ENCODE measurements at places on chromosomes 11 and 22.

- DNase-seq = no peak
Observed at GRCh38 chr11:133504906-133505305, 27.4 kb downstream of the OPCML start.

DNA sequence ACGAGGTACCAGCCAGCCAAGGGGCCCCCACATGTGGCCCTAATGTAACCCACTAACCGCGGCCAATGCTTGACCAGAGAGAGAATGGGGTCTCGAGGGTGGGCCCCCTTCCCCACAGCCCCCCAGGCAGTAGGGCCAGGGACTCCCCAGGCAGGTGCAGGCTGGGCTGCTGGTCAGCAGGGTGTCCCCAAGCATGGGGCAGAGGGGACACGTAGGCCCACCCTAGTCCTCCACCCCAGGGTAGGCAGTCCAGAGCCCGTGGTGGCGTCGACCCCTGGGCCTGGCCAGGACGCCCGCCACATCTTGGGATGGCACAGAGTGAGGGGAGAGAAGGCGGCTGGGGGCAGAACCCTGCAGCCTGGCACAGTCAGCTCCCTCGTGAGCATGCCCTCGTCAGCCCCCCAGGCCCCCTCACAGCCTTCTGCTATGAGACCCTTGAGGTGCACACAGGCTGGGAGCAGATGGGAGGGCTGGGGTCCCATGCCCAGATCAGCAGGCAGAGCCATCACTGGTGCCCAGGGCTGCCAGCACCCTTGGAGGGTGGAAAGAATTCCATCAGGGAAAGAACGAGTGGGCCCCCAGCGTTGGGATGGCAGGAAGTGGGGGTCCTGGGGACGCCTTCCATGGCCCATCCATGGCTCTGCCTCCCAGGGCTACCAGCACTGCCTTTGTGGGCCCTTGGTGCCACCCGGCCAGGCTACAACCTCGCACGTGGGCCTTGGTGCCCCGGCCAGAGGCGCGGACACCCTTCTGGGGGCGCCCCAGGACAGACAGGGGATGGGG, 6.1 kb downstream of the TNNT3 start:
- no peak for DNase-seq

DNA sequence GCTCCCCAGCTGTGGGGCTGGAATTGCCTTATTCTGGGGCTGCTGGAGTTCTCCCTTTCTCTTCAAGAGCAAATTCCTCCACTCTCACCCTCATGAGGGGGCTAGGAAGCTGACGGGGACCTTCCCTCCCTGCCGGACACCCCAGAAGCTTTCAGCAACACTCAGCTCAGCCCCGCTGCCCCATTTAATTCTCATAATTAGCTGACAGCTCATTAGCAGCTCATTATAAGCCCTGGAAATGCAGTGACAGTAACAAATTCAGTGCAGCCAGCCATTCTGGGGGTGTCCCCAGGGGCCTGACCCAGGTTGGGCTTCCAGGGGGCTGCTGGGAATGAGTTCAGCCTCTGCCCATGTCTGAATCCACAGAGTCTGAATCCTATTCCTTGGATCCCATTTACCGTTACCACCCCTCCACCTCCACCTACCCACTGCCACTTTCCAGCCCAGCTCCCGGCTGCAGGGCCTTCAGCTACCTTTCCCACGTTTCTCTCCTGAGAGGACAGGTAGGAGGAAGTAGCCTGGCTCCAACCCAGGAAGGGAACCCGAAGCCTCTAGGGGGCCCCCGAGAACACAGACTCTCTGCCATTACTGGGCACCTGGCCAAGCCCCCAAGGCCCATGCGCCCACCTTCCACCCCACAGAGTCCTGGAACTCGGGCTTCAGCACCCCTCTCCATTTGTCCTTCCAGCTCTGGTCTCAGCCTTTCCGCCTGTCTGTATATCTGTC, 101.7 kb upstream of the LMO1 start:
- no peak for DNase-seq

DNA sequence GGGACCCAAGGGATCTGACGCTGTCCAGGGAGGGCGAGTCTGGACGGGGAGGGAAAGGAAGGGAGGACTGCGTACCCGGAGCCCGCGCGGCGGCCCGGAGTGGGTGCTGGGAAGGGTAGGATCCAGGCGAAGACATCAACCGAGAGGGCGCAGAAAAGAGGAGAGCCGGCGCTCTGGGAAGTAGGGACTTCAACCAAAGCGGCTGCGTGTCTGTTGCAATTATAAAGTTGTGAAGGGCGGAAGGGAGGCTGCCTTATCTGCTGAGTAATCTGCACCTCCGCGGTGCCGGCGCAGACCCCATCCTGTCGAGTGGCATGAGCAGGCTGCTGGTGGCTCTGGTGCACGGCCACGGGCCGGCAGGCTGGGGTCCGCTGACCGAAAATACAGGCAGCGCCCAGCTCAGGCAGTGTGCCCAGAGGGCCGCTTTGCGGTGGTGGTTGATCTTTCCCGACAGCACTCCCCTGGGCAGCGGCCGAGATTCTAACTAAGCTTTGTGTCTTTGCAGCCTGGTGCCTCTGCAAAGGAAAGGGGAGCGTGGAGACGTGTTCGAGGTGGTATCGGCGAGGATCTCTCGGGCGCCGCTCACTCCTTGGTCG, 978 bp downstream of the C11orf87 start:
- no peak for DNase-seq

DNA sequence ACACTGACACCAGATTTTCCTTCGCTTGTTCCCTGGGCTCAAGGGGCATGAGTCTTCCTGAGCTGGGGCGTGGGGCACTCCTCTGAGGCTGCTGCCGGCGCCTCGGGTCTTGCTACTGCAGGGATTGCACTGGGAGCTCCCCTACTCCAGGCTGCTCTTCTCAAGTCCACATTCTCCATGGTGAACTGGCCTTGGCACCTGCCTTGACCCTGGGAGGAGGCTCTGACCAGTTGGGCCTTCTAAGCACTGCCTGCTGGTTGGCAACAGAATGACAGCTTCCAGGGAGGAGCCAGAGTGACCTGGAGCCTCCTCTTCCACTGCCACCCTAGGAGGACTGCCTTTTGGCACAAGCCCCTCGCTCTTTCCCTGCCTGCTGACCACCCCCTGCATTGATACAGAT, 9.5 kb downstream of the FREY1 start:
- DNase-seq = no peak

- no peak for DNase-seq
Observed at GRCh38 chr22:17300926-17301325, 68.3 kb upstream of the CECR2 start.

- DNase-seq = no peak
Observed at GRCh38 chr22:47439643-47440265, 677.3 kb downstream of the TBC1D22A start.

DNA sequence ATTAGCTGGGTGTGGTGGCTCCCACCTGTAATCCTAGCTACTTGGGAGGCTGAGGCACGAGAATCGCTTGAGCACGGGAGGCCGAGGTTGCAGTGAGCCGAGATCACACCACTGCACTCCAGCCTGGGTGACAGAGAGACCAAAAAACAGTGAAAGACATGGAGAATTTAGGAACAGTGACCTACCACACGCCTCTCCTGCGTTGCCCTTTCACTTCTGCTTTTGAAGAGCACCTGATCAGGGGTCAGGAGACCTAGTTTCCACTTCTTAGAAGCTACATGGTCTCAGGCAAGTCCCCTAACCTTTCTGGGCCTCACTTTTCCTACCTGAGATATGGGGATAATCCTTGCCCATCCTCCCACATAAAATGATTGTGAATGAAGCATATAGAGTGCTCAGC, 12.2 kb downstream of the SLC35C1 start:
- DNase-seq = no peak

GRCh38 chr11:67023957-67024353, 1.0 kb downstream of the SYT12 start:
- no peak for DNase-seq

DNA sequence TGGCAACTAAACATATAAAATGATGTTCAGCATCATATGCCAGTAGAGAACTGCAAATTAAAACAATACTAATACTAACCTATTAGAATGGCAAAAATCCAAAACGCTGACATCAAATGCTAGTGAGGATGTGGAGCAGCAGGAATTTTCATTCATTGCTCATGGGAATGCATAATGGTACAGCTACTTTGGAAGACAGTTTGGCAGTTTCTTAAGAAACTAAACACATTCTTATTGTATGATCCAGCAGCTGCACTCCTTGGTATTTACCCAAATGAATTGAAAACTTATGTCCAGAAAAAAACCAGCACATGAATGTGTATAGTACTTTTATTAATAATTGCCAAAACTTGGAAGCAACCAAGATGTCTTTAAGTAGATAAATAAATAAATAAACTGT, 258.0 kb downstream of the TENM4 start:
- no peak for DNase-seq

DNA sequence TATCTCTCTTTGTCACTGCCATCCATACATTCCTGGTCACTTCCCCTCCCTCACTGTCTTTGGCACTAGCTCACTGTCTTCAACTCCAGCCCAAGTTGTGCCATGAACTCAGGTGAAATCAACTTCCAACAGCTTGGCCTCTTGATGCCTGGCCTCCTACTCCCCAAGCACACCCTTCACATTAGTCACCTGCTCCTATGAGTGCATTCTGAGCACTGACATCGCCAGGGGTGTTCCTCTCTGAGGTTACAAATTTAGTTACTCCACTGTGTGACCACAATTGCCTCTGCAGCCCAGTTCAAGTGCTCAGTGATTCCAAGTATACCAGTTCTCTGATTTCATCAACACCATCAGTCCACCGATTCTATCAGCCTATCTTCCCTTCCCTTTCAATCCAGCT, 10.8 kb downstream of the DRD2 start:
- no peak for DNase-seq

- DNase-seq = no peak
Observed at GRCh38 chr22:39727541-39727940, 157.0 kb downstream of the CACNA1I start.

DNA sequence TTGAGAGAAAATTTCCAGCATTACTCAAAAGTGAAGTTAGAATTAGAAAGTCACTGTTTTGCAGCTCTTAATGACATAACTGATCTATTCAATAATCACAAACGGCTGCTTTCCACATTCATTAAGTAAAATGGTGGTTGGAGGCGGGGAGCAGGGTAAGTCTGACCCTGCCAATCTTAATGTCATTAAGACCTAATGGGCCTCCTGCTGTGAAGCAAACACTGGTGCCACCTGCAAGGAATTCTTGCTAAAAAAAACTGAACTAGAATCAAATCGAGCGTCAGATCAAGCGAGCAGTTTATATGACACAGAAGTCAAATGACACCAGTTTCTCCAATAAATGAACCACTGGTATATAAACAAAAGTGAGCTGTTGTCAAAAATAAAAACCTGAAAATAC, 351.5 kb downstream of the BRD1 start:
- DNase-seq = no peak

- no peak for DNase-seq
Observed at GRCh38 chr11:76256448-76256847, 50.1 kb upstream of the WNT11 start.

- no peak for DNase-seq
Observed at GRCh38 chr22:23245799-23246136, 65.5 kb downstream of the BCR start.

- DNase-seq = no peak
Observed at GRCh38 chr11:13692172-13692571, 23.7 kb downstream of the FAR1 start.

DNA sequence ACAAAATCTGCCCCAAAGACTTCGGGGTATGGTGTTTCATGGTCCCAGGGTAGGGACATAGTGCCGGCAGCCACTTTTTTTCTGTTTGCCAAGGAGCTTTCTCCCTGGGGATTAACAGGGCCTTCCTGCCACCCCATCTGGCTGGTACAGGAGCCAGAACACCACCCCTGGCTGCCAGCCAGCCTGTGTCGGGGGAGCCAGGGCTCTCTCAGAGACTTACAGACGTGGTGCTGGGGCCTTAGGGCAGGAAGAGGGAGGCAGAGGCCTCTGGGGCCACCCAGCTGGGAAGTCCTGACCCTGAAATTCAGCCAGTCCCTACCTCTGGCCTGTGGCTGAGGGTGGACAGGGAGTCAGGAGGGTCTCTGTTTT, 52.4 kb upstream of the CDON start:
- DNase-seq = no peak

GRCh38 chr11:86205421-86206336, 38.9 kb upstream of the EED start:
- no peak for DNase-seq

DNA sequence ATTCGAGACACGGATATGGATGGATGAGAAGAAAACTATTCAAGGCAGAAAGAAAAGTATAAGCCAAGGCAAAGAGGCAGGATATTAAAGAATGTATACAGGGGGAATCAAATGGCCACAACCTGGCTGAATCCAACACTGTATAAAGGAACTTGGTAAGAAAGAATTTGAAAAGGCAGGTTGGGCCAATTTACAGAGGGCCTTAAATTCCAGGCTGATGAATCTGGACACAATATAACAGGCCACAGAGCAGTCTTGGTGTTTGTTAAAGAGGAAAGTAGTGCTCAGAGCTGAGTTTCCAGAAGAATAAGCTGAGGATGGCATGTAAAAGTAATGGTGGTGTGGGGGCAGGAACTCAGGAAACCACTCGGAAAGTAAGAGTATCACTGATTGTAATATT, 72.3 kb upstream of the POU2AF2 start:
- DNase-seq = no peak

DNA sequence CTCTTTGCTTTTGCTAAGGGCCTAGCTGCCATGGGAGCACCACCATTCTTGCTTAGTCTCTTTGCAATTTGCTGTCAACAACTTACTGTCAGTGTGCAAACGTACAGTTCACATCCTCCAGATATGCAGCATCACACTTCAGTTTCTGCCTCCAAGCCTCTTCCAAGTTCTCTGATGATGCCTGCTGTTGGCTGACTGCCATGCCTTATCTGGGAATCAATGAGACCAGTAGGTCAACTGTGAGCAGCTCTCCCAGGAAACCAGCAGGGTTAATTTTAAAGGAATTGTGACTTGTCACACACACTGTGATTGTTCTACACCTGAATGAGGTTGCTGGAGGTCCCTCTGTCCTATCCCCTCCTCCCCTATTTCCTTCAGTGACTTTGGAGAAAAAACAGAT, 56.0 kb downstream of the COPB1 start:
- no peak for DNase-seq

DNA sequence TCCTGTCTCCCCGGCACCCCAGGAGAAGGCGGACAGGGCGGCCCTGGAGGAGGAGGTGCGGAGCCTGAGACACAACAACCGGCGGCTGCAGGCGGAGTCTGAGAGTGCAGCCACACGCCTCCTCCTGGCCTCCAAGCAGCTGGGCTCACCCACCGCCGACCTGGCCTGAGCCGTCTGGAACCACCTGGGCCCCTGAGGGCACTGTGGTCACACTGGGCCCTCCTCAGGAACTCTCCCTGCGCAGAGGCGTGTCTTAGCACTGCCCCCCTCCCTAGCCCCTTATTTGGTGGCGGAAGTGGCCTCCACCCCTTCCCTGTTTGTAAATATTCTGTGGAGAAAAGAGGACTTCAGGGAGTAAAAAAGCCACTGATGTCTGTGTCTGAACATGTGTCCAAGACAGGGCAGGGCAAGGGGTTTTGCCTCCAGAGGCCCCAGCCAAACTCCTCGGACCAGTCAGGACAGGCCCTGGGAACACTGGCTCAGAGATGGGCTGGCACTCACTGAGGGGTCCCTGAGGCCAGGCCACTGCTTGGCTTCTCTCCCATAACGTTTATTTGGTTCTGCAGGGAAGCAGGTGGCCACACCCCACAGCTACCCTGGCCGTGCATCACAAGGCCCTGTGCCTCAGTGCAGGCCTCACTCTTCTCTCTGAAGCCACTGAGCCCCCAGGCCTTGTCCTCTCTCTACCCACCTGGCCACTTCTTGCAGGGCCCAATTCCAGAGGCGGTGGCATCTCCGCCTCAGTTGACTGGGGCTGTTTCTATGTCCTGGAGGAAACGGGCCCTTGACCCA, 12.0 kb downstream of the RELA start:
- DNase-seq = no peak

- DNase-seq = no peak
Observed at GRCh38 chr22:29848111-29848510, 10.0 kb upstream of the ASCC2 start.

Data from amygdala (tissue), 56 donors.